Right forelimb (tissue), 1 donor: ENCODE measurements at places on chromosomes 13 and 19.

DNA sequence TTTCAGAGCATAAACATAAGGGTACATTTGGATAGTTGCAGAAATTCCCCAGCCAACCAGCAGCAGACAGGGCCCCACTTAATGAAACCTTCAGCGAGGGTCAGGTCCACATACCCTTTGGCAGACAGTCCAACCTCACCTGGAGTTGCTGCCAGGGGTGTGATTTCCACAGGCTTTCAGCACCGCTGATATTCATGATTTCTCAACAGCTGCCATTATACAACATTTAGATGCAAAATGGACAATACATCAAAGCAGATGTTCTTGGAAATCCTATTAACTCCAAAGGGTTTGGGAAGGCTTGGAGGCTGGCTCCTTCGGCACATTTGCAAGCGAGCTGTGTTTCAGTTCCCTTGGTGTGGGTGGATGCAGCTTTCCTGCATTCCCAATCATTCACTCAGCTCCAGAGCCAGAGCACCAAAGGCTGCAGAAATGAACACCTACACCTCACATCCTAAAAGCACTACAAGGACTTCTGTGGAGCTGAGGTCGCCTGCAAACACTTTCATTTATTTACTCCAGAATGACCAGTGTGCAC lies 147.2 kb upstream of the VSTM2B start:
- peak; percentile 32 for DNase-seq

DNA sequence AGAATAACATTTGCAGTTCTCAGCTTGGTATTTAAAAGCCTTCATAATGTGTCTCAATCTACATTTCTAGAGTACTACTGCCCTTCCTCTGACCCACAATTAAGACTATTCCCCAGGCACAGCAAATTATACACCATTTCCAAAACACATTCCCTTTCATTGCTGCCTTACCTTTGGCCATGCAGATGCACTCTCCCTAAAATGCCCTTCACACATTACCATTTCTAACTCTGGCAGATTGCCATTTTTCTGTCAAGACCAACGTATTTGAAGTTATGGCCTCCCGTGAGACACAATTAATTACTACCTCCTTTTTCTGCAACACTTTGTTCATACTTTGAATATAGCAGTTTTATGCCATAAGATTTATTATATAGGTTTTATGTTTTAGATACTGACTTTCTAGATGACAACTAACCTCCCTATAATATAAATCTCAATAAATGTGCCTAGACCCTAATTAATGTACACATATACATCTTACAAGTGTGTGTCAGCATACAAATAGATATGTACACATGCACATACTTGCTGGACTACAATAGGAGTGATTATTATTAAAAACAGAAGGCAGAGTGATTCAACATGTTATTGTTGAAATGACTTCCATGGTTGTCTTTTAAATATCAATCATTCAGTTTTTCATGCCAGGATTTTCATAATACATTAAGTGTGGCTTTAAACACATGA lies 2902.5 kb downstream of the PCDH9 start:
- DNase-seq = no peak

GRCh38 chr19:3979289-3979673 lies 6.0 kb downstream of the EEF2 start:
- DNase-seq = peak; percentile 25

- DNase-seq = no peak
Measured at GRCh38 chr13:51955816-51956603, 55.2 kb downstream of the ATP7B start.
